ENCODE measurements at places on chromosomes 4 and X.

DNA sequence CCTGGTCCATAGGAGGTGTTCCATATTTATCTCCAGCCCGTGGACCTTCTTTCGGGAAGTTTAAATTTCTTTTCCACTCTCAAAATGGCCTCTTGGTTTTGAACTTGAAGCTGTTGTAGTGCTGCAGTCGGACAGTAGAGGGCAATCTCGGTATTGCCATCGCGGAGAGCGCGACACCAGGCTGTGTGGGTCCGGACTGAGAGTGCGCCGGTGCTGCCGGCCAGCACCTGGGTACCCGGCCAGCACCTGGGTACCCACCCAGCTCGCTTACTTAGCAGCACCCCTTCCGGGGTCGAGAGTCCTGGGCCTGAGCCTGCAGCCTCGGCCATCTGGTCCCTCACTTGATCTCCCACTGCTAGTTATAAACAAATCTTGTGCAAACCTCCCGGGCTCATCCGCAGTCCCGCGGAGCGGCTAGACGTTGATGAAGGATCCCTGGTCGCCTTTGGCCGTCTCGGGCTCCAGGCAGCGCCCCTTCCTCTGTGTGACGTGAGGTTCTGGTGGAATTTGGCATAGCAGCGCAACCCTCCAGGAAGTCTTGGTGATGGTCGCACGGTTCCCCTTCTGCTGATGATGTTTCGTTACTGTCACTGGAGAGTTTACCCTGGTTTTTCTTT lies 18.0 kb downstream of the FAM9A start:
- DNase-seq = no peak

GRCh38 chr4:114964026-114964425 lies 149.4 kb downstream of the NDST4 start:
- no peak for DNase-seq

DNA sequence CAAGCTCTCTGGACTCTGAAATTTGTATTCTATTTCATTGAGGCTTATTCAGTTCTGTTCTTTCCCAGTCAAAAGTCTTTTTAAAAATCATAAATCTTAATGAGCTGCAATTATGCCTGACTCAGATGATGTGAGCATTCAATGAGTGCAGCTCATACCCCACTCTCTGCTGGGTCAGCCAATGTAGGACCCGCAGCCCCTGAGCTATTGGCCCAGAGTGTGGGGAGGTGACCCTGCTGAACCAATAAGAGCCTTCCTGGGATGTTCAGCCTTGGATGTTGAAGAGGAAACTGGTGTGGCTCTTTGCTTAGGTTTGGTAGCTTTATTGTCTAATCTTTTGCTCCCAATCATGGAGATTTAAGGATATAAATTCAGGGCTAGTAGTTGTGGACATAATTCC lies 12.1 kb upstream of the TCEAL4 start:
- no peak for DNase-seq

DNA sequence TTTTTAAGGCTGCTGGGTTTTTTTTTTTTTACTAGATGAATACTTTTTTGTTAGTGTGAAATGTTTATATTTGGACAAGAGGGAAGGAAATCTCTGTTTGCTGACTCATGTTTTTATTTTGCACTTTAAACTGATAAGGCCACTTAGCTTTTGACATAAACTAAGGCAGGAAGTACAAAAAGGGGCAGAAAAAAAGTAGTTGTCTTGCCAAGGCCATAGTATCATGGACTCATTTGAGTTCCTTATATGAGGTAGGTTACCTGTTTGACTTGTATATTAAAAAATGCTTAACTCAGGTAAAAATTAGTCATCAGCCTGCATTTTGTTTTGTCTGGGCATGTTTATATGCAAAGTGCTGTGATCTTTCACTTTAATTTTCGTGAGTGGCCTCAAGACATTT lies 26.0 kb downstream of the SMAD1 start:
- DNase-seq = peak; percentile 30

DNA sequence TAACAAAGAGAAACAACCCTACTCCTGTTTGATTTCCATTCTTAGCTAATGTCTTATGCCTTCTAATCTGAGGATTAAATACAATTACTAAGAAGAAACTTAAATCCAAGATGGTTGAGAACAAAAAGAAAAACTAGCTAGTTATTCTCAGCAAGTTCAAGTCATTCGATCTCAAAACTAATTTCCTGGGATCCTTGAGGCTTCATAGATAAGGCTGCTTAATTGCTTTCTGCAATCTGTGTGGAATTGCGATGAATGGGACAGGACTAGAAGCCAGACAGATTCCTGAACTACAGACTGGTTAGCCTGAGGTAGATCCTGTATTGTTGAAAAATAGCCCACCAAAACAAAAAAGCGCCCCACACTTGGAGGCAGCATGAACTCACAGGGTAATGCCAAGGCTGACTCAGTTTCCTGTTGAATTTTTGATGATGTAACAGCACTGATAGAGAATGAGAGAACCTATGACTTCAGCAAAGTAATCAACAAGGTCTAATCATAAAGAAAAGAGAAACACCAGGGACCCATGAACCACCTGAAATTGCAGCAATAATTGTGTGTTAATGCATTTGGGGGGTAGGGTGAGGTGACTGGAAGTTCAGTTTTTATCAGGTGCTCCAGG lies 33.9 kb downstream of the KLHL15 start:
- DNase-seq = peak; percentile 9

DNA sequence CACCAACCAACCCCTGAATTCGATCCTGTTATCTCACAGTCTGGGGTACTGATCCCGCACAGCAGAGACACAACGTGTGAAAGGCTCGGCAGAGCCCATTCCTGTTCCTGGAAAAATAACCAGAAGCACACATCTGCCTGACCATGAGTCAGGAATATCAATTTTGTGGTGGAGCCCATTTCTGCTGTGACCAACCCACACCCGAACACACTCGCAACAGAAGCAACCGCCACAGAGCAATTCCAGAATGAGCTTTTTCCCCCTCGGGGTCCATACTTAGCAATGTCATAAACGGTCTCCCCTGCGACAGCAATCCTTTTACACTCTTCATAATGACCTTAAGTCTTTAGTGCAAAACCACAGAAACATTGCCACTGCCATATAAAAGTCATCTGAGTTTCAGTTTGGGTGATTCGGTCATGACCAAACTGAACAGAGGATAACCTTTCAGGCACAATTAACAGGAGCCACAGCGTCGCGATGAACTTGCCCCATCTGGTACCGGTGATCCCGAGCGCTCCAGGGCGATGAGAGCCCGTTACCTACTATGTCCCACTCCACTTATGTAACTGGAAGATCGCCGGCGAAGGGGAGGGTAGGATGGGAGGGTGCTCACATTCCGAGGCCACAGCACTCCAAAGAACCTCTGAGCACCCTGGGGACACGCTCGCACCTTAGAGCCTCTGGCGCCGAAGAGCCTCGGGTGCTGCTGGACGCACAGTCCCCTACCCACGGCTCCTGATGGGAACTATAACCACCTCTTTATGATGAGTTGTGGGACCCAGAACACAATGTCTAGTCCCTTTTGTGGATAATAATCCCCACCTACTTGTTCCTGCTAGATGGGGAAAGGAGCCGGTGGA lies 1.1 kb downstream of the MECP2 start:
- peak; percentile 25 for DNase-seq

- peak; percentile 90 for DNase-seq
These were observed 18.6 kb upstream of the RNF128 start for GRCh38 chrX:106707771-106708454.

- DNase-seq = no peak
These were observed 151.3 kb upstream of the JADE1 start for GRCh38 chr4:128658214-128658631.

DNA sequence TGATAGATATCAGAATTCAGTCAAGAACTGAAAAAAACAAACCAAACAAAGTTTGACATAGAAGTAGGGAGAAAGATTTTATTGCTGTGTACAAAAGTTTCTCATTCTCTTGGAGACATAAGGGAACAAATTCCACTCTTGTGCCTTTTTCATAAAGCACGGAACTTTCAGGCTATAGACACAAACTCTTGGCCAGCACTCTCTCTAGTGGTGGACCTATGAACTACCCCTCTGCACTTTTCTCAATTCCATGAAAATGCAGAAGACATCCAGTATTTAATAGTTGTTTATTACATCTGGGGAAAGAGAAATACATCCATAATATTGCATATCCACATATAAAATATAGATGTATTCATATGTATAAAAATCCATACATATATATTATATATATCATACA lies 291.6 kb upstream of the HS3ST1 start:
- peak; percentile 60 for DNase-seq

GRCh38 chr4:105709081-105709450 lies 482 bp downstream of the GSTCD start:
- peak; percentile 24 for DNase-seq

DNA sequence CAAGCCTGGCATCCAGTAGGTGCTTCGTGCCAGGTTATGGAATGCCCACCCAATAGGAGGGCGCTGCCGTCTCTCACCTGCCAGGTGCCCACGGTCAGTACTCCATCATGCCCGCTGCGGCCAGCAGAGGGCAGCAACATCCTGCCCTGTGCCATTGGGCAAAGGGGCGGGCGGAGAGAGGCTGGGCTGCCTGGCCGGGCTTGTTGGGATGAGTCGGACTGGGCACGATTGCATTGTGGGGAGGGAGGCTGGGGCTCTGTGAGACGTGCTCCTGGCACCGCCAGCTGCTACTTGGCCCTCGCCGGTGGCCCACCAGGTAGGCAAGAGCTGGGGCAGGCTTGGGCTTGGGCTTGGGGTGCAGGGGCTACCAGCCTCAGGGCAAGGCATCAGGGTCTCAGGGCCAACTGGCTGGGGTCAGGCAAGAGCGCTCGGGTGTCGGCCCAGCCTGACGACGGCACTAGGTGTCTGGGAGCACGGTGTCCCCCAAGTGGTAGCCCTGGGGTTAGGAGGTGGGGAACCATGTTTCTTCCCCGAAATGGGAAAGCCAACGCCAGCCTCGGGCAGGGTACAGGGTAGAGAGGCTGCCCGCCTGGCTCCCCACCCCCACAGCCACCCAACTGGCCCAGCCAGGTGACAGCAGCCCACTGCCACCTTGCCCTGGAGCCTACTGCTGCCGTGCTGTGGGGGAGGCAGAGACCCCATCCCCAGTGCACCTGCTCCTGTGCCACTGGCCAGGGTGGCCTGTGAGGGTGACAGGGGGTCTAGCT lies at the start of gene PLXNB3:
Gene PLXNB3, plus strand, starts transcription at position 261 of the 767 bp plus-strand sequence. CDS start 1,287 bp downstream, outside the sequence.
- peak; percentile 61 for DNase-seq

DNA sequence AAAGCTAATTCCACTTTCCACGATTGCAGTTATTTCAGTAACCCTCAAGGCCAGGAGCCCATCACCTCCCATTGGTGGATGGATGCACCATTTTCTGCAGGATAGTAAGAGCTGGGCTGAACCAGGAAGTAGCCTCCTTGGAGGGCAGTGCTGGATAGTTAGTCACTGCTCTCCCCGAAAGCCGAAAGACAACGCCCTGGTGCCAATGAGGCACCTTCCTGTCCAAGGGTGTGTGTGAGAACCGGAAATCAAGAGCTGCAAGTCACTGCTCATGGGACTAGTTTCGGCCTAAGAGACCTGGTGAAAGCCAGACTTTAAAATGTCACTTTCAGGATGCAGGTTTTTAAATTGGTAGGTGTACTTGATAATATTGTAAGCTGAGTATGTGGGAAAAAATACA lies 203.8 kb upstream of the HS3ST1 start:
- DNase-seq = no peak

All from astrocyte of the spinal cord (primary cell).